Left kidney (tissue), 8 donors: ENCODE measurements at places on chromosomes 12 and 14. TPM values are rescaled to one million over a fixed set of nuclear protein-coding genes. Genes with fewer than 3 reads are reported as not detected.

PTPRQ gene
- polyA plus RNA-seq: 53.1 TPM

TOX4 gene
- polyA plus RNA-seq: 63.6 TPM

GALNT9 gene
- polyA plus RNA-seq: 7.3 TPM

TPH2 gene
- polyA plus RNA-seq: 0.10 TPM

RAD51AP1 gene
- 44.4 TPM for polyA plus RNA-seq

OTOGL gene
- 0.95 TPM for polyA plus RNA-seq

OR6C2 gene
- not detected for polyA plus RNA-seq

SIRT4 gene
- 3.3 TPM for polyA plus RNA-seq

CPNE6 gene
- polyA plus RNA-seq: 0.18 TPM

YARS2 gene
- 34.8 TPM for polyA plus RNA-seq

CCDC198 gene
- polyA plus RNA-seq: 473 TPM

HCAR1 gene
- 3.0 TPM for polyA plus RNA-seq

DDN gene
- 65.9 TPM for polyA plus RNA-seq

IAPP gene
- polyA plus RNA-seq: not detected

AGAP2 gene
- polyA plus RNA-seq: 1.2 TPM

INSM2 gene
- not detected for polyA plus RNA-seq

RFX4 gene
- polyA plus RNA-seq: 0.20 TPM

TRHDE gene
- polyA plus RNA-seq: 26.8 TPM

ADCY4 gene
- 22.4 TPM for polyA plus RNA-seq

HHIPL1 gene
- polyA plus RNA-seq: 0.98 TPM
